Activated CD4-positive, alpha-beta memory T cell treated with anti-CD3 and anti-CD28 coated beads for 36 hours (primary cell): ENCODE measurements at places on chromosomes 3 and 15. TPM values are rescaled to one million over a fixed set of nuclear protein-coding genes. Genes with fewer than 3 reads are reported as not detected.

DNA sequence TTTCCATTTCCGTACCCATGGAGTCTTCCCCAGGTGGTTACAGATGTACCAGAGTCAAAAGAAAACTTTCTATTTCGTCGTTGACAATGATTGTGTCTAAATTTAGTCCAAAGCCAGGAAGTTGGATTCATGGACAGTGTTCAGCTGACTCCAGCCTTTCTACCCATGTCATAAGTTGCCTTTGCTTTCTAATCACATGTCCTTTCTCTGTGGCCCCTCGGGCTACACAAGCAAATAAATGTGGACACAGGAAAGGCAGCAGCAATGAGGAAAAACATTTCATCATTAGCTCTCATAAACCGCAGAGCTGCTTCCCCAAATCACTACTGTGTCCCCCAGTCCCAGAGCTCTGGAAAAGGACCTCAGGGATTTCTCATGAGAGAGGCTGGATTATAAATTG lies 82.0 kb downstream of the USF3 start:
- no peak for DNase-seq

DNA sequence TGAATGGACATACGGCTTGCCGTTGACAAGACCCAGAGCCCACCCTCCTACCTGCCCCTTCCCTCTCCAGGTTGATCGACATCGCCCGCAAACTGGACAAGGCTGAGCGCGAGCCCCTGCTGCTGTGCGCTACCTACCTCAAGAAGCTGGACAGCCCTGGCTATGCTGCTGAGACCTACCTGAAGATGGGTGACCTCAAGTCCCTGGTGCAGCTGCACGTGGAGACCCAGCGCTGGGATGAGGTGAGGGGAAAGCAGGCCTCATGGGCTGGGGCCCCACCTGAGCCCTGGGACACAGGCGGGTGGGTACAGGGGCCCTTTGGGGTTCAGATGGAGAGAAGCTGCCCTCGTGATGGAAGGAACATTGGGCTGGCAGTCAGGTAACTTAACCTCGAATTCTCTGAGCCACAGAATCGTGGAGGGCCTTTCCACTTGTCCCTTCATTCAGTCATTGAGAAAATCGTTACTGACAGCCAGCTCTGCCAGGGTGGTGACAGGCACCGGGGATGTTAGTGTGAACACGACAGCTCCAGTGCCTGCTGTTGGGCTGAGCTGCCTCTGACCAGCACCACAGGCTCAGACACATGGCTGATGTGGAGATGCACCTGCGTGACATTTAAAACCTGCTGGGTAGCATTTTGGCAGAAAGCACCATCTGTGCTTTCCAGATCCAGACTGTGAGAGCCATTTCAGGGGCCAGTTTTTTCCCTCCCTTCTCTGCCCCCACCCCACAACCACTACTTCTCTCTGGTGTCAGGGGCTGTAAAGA lies 25.6 kb upstream of the RHO start:
- DNase-seq, result no peak

DNA sequence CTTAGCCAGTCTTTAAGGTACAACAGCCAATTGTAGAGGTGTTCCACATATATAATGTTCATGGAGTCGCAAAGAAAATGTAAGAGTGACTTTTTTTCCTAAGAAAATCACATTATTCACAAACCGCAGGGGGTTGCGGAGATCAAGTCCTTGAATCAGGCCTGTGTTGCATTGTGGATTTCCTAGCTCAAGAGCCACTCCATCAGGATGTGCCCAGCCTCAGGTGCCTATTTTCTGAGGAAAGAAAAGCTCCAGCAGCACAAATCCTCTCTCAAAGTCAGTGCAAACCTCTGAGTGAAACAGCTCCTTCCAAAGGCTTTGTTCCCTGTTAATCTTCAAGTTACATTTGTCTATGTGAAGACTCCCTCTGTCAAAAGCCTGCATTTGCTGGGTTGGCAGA lies 349.4 kb downstream of the CLSTN2 start:
- no peak for DNase-seq

DNA sequence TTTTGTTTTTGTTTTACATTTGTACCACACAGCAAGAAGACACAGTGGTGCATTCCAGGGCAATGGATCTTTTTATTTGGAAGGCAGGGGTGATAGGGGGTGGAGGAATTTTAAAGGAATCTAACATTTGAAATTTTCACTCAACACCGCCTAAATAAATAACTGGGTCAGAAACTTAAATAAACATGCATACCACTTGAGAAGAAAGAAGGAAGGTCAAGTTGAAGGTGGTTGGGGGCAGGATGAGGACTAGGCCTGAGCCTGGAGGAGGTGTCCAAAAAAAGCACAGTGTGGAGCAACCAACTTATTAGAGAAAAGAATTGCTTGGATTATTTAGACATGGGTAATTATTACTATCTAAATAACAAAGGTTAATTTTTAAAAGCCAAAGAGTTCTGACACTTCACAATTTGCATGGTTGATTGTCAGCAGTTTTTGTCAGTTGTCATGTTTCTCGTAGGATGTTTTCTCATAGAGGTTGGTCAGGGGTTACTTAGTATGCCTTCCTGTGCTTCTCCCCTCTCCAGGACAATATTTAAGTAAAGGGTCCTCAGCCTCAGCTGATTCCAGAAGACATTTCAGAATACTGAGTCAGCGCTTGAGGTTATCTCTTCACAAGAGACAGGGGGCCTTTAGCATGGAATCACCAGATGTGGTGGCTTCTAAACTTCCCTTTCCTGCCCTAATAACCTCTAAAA lies 173.7 kb upstream of the SLC2A2 start:
- no peak for DNase-seq

CASR gene
- 0.14 TPM for total RNA-seq

GRCh38 chr15:57442335-57442734 lies 66.0 kb downstream of the CGNL1 start:
- DNase-seq, result no peak

- DNase-seq, result no peak
These were observed 42.4 kb downstream of the FBN1 start for GRCh38 chr15:48603123-48603500.

- peak; percentile 70 for DNase-seq
These were observed 516.7 kb downstream of the FOXP1 start for GRCh38 chr3:71066849-71067261.

KNG1 gene
- not detected for total RNA-seq

- peak; percentile 98 for DNase-seq
These were observed at the start of gene RTF1 for GRCh38 chr15:41416742-41417417. RTF1 (plus strand) TSS chr15:41417095; CDS start chr15:41417116, 21 bp downstream.
